Chondrocyte (in vitro differentiated cells): ENCODE measurements at places on chromosomes 11 and 22. TPM values are rescaled to one million over a fixed set of nuclear protein-coding genes. Genes with fewer than 3 reads are reported as not detected.

Gene ENTHD1
- total RNA-seq: not detected in 3 replicates

DNA sequence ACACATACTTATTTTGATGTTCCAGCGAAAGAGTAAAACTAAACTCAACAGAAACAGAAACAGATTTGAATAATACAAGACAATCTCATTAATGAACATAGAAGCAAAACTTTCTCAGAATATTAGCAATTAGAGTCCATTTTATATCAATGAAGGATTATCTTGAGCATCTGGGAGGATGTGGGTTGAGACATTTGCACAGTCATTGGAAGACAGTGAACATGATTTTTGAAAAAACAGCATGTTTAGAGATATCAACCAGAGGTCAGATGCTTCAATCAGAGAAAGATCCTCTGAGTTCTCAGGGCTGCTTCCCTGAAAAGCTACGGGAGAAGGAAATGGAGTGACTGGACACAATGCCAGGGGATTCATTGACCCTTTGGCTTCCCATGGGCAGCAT is 35.9 kb upstream of the VPREB1 start:
- H3K27me3 ChIP-seq: peaks cover 56% of the 10 kb centered on the region
- no peak overlapping the region for H3K4me3 ChIP-seq
- H3K27ac ChIP-seq: no peak overlapping the region
- no peak for DNase-seq
- no peaks in the 10 kb centered on the region for H3K36me3 ChIP-seq
- no peaks in the 10 kb centered on the region for H3K4me1 ChIP-seq

GRCh38 chr11:429391-429790 is 12.4 kb downstream of the ANO9 start:
- DNase-seq: no peak
- H3K4me3 ChIP-seq: no peak overlapping the region
- peaks cover 2% of the 10 kb centered on the region for H3K36me3 ChIP-seq
- peaks cover 20% of the 10 kb centered on the region for H3K27me3 ChIP-seq
- H3K4me1 ChIP-seq: no peaks in the 10 kb centered on the region

GRCh38 chr22:46220921-46221320 is 29.2 kb downstream of the CDPF1 start:
- H3K36me3 ChIP-seq: peaks cover 44% of the 10 kb centered on the region
- H3K4me3 ChIP-seq: no peak overlapping the region
- H3K27ac ChIP-seq: no peak overlapping the region
- H3K27me3 ChIP-seq: no peaks in the 10 kb centered on the region
- H3K4me1 ChIP-seq: no peaks in the 10 kb centered on the region
